T-cell (primary cell): ENCODE measurements at places on chromosomes 1 and 21.

DNA sequence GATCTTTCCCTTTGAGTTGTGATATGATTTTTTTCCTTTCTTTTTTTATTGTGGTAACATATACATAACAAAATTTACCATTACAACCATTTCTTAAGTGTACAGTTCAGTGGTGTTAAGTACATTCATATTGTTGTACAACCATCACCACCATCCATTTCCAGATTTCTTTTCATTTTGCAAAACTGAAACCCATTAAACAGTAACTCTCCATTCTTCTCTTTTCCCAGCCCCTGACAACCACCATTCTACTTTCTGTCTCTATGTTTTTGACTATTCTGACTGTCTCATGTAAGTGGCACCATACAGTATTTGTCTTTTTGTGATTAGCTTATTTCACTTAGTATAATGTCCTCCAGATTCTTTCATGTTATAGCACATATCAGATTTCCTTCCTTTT lies 30.3 kb downstream of the CEP350 start:
- DNase-seq = no peak

GRCh38 chr1:59071876-59072582 lies 224.9 kb upstream of the FGGY start:
- DNase-seq = no peak

DNA sequence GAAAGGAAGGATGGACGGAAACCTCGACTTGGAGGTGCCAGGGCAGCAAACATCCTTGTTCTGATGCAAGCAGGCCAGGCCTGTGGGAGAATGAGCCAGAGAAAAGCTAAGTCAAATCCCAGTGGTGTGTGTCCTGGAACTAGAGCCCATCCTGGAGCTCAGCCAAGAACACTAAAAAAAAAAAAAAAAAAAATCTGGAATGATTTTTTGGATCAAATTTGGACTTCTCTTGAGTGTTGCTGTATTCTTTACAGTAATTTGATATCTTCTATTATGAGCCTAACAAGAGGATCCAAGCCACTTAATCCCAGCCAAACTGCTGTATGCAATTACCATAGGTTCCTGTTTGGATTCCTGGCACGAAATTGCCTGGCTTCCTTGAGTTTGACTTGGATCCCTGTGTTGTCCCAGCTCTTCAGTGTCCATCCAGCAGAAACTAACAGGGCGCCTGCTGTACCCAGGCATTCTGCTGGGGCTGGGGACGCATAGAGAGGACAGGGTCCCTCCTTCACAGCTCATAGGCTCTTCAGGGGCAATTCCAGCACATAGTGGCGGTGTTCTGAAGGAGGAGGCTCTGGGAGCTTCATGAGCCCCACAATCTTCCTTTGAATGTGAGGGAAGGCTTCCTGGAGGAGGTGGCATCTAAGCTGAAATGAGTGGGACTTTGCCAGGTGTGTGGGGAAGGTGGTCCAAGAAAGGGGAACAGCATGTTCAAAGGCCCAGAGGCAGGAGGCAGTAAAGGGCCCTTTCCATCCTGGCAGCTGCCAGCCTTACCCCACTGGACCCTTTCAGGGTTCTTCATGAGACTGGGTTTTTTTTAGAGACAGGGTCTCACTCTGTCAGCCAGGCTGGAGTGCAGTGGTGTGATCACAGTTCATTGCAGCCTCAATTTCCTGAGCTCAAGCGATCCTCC lies 24.7 kb downstream of the EPHX1 start:
- DNase-seq = no peak

DNA sequence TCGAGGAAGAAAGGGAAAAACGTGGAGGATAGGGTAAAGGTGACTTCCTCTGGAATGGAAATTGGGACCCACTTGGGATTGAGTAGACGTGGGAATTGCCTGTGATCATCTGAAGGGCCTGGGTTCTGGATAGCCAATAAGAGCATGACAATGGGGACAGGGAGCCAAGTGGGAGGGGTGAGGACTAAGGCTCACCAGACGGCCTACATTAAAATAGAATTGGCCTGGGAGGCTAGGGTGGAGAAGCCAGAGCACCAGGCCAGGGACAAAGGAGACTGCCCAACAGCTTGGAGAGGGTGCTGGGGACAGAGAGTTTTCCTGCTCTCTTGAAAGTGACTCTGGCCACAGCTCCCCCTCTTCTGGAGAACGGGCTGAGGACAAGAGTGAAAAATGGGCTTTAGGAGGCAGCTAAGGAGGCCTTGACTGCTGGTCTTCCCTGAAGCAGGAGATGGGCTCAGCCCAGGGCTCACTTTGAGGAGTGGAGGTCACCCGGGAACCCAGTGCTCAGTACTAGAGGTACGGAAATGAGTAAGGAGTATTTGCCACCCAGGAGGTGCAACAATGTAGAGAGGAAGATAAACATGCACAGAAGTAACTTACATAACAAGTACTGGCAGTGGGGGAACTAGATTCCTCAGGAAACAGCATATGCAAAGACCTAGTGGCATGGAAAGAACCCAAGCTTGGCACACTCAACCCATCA lies 18.8 kb downstream of the INKA2 start:
- no peak for DNase-seq

- no peak for DNase-seq
Observed at GRCh38 chr1:212860713-212861581, 2.9 kb downstream of the FLVCR1 start.
